ENCODE measurements at places on chromosomes 2 and 18.

DNA sequence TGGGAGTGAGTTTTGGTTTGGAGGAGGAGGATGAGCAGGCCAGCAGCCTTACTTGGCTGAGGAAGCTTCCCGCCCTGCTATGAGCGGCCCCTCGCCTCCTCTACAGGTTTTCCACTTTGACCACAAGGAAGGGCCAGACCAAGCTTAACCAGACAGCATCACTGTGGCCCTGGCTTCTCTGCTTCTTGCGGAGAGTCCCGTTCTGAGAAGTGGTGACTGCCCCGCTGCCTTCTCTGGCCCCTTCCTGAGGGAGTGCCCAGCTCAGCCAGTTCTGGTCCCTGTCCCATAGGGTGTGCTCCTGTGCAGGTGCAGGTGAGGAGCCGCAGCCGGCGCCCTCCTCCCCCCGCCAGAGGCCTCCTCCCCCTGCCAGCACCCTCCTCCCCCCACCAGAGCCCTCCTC lies 101.0 kb downstream of the FAM210A start:
- DNase-seq = no peak

DNA sequence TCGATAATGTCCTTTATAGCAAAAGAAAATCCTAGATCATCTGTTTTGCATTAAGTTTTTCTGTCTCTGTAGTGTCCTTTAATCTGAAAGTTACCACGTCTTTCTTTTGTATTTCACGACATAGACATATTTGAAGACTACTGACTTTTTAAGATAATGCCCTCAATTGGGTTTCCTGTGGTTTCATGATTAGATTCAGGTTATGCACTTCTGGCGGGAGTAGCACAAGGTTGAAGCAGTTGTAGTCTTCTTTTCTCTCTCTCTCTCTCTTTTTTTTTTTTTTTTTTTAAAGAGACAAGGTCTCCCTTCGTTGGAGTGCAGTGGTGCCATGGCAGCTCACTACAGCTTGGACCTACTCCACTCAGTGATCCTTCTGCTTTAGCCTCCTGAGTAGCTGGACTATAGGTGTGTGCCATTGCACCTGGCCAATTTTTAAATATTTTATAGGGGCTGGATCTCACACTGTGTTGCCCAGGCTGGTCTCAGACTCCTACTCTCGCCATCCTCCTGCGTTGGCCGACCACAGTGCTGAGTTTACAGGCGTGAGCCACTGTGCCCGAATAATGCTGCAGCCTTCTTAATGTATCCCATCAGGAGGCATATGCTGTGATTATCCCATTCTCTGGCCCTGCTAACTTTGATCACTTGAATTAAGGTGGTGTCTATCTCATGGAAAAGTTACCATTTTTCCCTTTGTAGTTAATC lies 3.9 kb downstream of the INPP4A start:
- no peak for DNase-seq

- peak; percentile 29 for DNase-seq
These were observed 135.2 kb downstream of the RDH14 start for GRCh38 chr2:18425210-18425703.

- peak; percentile 71 for DNase-seq
These were observed 94.8 kb downstream of the MTA3 start for GRCh38 chr2:42663106-42663780.

DNA sequence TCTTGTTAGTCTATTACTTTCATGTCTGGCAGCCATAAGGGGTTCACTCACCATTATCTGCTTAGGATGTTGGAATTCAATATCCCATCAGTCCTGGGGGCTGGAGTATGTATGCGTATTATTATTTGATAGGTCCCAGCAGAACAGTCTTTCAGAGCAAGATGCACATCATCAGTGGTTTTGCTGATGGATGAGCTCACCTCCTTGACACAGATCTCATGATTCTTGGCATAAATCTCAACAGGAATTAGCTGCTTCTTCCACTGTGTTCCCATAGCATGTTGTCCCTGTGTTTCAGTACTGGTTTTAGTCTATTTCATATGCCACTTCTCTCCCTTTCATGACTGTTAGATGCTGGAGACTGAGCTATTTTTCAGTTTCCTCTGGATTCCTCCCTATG lies 442.5 kb downstream of the ARHGAP15 start:
- no peak for DNase-seq

DNA sequence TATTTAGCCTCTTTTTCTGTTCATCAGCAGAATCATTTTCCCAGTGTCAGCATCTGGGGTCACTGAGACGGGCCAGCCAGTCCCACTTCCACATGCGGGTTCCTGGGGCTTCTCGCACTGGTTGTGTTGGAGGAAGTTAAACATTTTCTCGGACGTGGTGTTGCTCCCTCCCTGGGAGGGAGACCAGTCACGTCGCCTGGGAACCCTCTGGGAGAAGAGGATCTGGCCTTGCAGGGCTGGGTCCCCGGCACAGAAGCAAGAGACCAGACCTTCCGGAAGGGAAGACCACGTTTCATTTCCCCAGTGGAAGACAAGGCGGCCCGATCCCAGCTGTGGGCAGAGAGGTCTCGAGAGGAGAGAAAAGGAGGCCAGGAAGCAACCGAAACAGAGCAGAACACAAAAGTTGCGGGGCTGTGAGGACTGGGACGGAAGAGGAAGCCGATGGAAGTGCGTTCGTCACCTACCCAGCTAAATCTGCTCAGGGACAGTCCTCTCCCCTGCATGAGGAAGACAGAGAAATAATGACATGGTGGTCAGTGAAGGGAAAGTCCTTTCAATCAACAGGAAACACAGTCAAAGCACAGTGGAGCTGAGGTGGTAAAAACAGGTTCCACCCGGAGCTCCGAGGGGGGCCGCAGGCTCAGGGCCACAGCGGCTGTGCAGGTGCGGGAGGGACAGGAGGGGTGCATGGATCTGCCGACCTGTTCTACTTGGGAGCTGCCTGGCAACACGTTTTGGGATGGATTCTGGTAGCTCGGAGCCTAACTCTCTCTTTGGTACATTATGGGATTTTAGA lies 144.4 kb downstream of the MBP start:
- no peak for DNase-seq

DNA sequence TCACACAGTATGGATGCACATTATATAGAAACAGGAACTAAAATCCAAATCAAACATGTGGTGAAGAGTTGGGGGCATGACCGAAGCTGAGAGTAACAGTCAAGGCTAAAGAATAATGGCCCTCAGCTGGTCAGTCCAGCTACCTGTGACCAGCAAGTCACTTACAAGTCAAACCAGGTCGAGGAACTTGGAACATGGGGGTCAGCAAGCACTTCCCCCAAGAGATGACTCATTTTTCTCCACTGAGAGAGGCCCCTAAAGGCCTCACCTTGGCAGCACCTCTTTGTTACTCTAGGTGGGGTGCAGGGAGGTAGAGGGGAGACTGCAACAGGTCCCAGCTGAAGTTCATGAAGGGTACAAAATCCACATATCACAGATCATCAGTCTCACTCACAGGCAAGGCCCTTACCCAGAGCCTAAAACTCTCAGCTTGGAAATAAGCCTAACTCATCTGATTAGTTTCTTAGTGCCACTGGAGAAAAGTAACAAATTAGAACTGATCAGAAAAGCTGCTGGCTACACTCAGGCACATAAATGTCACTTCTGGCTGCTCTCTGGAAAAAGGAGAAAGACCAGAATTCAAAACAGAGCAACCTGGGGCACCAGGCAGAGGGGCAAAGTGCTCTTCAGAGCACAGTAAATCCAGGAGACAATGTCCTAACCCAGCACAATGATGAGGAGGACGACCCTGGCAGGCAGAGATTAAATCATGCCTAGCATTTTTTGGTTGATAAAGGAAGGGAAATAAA lies 4.0 kb downstream of the SDC1 start:
- DNase-seq = no peak

- DNase-seq = peak; percentile 68
These were observed 177.6 kb upstream of the CCDC68 start for GRCh38 chr18:55136864-55137263.

DNA sequence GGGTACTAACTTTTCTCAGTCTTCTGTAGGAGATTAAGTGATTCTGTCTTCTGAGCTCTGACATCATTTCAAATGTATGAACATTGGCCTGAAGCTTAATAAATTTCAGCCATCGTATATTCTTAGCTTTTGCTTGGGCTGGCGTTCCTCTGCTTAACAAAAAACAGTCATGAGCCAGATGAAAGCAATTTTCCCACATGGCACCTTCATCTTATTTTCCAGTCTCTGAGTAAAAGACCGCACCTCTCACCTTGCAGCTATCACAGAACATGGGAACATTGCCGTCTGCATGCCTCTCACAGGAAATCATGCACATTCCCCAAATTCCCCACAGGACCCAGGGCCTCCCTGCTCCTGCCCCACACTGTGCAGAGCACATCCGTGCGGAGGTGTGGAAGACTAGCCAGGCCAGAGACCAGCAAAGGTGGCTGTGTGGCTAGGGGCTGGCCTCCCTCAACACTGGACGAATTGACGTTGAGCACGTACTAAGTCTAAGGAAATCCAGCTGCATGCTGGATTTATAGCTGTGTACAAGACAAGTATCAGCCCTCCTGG lies 531.8 kb upstream of the ID2 start:
- peak; percentile 94 for DNase-seq

DNA sequence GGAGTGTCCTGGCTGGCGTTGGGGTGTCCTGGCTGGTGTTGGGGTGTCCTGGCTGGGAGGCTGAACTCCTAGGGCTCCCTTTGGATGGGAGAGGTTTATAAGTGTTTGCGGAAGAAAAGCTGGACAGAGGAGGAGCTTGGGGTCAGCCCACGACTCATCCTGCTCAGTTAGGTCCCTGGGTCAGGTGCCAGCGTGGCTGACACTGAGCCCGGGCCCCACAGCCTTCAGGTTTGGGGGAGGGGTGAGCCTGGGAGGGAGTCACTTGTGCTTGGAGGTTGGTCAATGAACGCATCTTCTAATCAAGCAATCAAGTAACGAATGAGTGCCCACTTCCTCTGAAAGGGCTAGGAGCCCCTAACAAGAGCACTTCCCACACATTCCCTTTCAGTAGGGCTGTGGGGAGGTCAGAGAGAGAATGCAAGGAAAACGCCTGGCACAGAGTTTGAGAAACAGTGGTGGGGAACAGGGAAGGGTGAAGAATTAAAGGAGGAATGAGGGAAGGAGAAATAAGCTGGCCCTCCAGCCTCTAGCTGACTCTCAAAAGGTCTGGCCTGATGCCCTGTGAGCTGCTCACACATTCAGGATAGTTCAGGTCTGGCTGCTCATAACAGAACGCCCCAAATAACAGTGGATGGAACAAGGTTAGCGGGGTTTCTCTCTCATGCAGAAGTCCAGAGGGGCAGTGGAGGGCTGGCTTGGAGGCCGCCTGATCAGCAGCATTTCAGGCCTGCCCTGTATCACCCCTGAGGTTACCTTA lies 670 bp downstream of the KCNIP3 start:
- DNase-seq = no peak

DNA sequence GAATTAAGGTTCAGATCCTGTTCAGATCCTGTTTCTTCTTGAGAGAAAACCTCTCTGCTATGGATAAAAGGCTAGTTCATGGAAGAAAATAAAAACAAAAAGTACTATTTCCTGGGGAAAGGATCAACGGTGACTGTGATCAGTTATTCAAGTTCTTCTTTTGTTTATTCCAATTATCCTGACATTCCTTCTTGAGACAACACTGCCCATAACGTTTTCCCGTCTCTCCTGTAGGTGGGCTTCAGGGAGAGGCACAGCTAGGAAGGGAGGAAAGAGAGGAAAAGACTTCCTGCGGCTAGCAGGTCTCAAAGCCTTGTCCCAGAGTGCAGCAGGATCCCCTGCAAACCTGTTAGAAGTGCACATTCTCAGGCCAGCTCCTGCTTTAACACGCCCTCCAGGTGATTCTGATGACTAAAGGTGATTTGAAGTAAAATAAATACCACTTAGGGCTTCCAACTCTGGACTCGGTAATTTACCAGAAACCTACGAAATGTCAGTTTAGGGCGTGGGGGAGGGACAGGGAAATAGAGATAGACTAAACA lies 4.5 kb upstream of the FHL2 start:
- no peak for DNase-seq

- peak; percentile 37 for DNase-seq
These were observed 253.7 kb downstream of the DYM start for GRCh38 chr18:49206717-49207116.

DNA sequence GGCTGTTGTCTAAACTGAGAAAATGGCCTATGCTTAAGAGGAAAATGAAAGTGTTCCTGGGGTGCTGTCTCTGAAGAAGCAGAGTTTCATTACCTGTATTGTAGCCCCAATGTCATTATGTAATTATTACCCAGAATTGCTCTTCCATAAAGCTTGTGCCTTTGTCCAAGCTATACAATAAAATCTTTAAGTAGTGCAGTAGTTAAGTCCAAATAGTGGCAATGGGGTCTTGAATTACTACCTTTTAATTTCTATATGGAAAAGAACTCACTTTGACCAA lies 13.8 kb upstream of the ALLC start:
- no peak for DNase-seq

- DNase-seq = no peak
These were observed 25.5 kb downstream of the GCG start for GRCh38 chr2:162126527-162126926.

GRCh38 chr2:75458201-75458600 lies 102.5 kb downstream of the EVA1A start:
- no peak for DNase-seq

GRCh38 chr2:138763971-138764370 lies 16.2 kb downstream of the NXPH2 start:
- DNase-seq = no peak

GRCh38 chr2:65313126-65313953 lies 85.7 kb downstream of the ACTR2 start:
- DNase-seq = peak; percentile 36

DNA sequence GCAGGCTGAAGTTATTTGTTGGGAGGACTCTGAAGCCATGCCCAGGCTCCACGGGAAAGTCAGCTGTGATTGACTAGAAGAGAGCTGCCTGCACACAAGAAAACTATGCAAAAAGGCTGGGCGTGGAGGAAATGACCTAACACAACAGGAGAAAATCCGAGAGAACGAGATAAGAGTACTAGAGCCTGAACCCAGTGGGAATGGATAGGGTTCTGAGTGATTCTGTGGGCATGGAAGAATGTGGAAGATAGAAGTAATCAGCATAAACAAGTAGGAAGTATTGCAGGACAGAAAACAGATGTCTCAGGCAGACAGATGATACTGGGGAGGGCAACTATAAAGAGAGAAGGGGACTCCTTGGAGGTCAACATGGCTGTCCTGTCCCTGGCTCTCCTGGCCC lies 12.1 kb upstream of the COPS8 start:
- peak; percentile 67 for DNase-seq

- DNase-seq = no peak
These were observed 154.2 kb upstream of the PGAP1 start for GRCh38 chr2:197080578-197081216.

DNA sequence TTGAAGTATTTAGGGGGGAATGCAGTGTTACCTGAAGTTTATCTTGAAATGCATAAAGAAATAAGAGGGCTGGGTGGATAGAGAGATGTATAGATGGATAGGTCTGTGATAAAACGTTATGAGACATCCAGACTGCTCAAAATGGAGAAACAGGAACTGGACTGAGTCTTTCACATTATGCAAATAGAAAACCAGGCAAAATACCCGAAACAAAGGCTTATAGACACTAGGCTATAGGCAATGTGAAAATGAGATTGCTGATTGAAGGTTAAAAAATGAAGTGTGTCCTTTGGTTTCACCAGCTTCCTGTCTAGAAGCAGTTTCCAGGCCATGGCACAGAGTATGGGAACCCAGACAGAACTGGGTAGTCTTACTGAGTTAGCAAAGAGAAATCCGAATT lies 24.9 kb upstream of the SLC3A1 start:
- no peak for DNase-seq

GRCh38 chr2:226581661-226582060 lies 218.0 kb downstream of the IRS1 start:
- peak; percentile 21 for DNase-seq
